ENCODE measurements at places on chromosomes 6 and 20. TPM values are rescaled to one million over a fixed set of nuclear protein-coding genes. Genes with fewer than 3 reads are reported as not detected.

Gene PERP
- 1.7 TPM for total RNA-seq

Gene STX7
- 52.4 TPM for total RNA-seq

Gene PDYN
- total RNA-seq = 4.9 TPM

Gene COL21A1
- 2.7 TPM for total RNA-seq
